CD4-positive, alpha-beta T cell treated with Interleukin-2 at 100 ng/mL for 4 hours (primary cell): ENCODE measurements at places on chromosomes 16 and 17.
A peak's percentile ranks its signal among the peaks of the same experiment; 100 is the strongest.

GRCh38 chr17:45229681-45230409, 8.2 kb downstream of the FMNL1 start:
- DNase-seq, result peak; percentile 33

GRCh38 chr17:73924114-73924908, 279.2 kb upstream of the RPL38 start:
- DNase-seq, result no peak

DNA sequence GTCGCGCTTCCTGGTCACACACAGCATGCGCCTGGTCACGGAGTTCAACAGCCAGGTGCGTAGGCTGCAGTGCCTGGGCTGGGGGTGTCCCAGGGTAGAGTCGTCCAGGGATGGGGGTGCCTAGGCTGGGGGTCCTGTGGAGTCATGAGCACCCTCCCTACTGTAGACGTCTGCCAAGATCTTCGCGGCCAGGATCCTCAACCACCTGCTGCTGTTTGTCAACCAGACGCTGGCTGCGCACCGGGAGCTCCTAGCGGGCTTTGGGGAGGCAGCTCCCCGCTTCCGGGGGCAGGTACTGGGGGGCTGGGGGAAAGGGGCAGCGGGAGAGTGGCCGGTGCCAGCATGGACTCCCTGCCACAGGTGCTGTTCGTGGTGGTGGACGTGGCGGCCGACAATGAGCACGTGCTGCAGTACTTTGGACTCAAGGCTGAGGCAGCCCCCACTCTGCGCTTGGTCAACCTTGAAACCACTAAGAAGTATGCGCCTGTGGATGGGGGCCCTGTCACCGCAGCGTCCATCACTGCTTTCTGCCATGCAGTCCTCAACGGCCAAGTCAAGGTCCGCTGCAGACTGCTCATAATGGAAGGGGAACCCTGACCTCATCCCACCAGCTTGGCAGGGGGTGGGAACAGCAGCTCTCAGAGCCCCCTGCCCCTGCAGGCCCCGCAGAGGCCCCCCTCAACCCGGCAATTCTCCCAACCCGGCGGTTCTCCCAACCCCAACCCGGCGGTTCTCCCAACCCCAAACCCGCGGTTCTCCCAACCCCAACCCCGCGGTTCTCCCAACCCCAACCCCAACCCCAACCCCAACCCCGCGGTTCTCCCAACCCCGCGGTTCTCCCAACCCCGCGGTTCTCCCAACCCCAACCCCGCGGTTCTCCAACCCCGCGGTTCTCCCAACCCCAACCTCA, 2.4 kb downstream of the PDIA2 start:
- DNase-seq, result no peak

DNA sequence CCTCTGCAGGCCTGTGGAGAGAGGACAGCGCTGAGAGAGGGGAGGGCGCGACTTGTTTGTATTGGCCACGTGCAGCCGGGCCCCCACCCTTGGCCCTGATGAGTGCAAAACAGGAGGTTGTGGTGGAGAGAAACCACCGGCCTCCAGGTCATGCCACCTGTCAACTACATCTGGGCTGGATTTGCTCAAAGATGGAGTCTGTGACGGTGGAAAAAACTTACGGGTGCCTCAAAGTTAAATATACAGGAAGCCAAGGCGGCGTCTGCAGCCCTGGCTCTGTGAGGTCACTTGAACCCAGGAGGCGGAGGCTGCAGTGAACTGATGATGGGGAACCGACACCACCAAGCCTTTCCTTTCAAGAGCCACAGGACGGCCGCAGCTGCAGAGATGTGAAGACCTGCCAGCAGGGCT, 15.7 kb downstream of the C16orf74 start:
- DNase-seq, result peak; percentile 28

DNA sequence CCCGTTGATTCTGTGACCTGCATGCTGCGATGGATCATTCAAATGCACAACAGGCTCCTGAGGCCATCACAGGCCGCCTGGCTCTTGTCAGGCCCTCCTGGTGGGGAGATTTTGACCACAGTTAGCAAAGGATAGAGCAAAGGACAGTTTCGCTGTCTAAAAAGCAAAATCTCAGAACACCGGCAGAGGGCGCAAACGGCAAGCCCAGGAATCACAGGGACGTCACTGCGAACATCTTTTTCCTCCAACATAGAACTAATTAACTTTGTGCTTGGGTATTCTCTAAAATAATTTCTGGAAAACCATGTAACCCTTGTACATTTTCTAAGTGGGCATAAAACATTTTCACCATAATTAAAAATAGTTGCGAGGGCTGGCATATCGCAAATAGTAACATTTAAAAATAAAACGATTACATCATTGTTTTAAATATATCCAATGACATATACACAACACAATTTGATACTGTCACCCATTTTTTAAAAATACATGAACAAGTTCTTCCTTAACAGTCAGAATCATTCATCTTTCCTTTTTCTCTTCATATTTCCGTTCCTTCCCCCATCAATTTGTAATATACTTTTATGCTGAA, 19.7 kb upstream of the SLC47A1 start:
- DNase-seq, result peak; percentile 67

DNA sequence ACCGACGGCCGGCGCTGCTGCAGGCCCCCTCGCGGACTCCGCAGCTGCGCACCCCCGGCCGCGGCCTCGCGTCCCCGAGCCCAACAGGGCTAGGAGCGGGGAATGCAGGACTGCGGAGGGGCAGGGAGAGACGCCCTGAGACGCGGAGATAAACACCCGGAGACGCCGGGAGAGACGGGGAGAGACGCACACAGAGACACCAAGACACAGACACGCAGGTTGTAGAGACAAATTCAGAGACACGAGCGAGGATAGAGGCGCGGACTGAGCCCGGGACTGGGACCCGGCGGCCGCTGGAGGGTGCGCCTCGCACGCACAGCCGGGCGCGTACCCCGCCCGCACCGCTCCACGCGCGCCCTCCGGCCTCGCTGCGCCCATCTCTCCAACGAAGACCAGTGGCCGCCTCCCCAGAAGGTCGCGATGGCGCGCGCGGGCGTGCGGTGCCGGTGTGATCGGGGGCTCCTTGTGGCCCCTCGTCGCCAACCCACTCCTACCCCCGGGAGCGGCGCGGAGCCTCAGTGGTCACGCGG, 902 bp downstream of the STAC2 start:
- DNase-seq, result no peak

GRCh38 chr17:14209215-14209614, 27.4 kb downstream of the CDRT15 start:
- no peak for DNase-seq

- DNase-seq, result peak; percentile 78
These were observed 36.6 kb upstream of the RGS9 start for GRCh38 chr17:65100316-65101140.
